ENCODE measurements at places on chromosomes 16 and 17.

DNA sequence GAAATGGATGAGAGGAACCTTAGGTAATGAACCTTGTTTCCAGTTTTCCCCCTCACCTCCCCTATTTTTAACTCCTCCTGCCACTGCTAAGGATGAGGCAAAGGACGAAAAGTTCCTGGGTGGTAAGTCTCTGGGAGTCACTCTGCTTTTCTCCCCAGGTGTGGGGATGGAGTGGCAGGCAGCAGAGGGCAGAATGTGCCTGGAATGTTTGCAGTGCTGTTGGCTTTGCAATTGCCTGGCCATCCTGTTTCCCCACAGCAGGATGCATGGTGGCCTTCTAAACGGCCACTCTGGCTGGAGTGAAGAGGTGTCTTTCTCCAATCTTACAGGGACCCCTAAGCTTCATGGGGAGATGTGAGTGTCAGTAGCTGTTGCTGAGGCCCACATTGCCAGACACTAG, 432.5 kb upstream of the ZFHX3 start:
- DNase-seq, result no peak

GRCh38 chr17:20281860-20282259, 185.5 kb downstream of the LGALS9B start:
- DNase-seq, result no peak

GRCh38 chr17:73293031-73293430, 18.8 kb downstream of the CDC42EP4 start:
- no peak for DNase-seq

GRCh38 chr16:82055117-82055516, 20.1 kb downstream of the HSD17B2 start:
- DNase-seq, result no peak

DNA sequence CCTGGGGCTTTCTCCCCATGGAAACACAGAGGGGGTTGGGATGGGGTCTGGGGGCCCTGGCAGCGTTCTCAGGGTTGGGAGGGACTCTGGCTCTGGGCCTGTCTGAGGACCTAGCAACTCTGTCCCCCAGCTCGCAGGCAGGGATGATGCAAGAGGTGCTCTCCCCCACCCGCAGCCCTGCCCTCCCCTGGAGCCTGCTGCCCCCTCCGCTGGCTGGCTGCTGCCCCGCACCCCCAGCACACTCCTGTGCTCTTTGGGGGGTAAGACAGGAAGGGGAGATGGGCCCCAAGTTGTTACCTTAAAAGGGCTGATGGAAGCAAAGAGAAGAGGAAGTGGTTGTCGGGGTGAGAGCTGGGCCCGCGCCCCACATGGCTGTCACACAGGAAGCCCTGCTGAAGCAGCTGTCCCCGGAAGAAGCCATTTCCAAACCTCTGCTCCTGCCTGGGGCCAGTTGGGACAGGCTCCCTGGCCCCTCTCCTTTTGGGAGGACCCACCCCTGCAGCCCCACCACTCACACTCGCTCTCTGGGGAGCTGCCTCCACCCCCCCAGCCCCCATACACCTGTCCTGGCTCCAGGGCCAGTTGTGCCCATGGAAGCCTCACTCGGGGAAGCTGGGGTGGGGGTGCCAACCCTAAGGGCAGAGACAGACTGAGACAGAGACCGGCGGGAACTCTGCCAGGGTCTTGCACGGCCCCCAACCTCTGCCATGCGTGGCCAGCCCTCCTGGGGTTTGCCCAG, 2.5 kb downstream of the CORO1A start:
- no peak for DNase-seq

- DNase-seq, result no peak
These were observed 26.5 kb downstream of the ST3GAL2 start for GRCh38 chr16:70412385-70412784.

GRCh38 chr17:72413077-72414031, 292.5 kb downstream of the SOX9 start:
- no peak for DNase-seq

- DNase-seq, result no peak
These were observed 141.5 kb upstream of the PLCG2 start for GRCh38 chr16:81637336-81638235.

All from dermis microvascular lymphatic vessel endothelial cell (primary cell).